ENCODE measurements at places on chromosomes 11 and 22.

DNA sequence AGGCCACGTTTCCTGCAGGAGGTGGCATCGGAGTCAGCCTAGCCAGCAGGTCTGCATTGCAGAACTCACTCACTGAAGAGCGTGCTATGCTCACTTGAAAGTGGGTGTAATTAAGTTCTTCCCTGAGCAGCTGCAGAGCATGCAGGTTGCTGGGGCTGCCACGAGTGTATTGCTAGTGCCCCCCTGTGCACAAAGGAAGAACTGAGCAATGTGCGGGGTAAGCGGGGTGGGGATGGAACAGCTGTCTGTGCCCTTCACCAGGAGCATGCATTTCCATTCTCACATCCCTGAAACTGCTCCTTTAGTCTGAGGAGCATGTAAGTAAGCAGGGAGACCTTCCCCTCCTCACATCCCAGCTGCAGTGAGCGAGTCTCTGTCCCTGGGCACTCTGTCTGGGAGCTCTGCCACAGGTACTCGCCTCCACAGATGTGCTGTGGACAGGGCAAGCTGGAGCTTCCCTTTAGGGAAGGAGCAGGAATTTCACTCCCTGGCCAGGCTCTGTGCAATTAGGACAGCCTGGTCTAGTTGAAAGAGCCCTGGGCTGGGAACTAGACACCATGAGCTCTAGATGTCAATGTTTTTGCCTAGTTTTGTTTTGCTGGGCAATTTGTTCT, 1031.8 kb downstream of the NTM start:
- no peak overlapping the region for H3K27ac ChIP-seq
- no peak overlapping the region for H3K4me3 ChIP-seq
- no peak for DNase-seq
- no peaks in the 10 kb centered on the region for H3K36me3 ChIP-seq
- H3K4me1 ChIP-seq: no peaks in the 10 kb centered on the region

DNA sequence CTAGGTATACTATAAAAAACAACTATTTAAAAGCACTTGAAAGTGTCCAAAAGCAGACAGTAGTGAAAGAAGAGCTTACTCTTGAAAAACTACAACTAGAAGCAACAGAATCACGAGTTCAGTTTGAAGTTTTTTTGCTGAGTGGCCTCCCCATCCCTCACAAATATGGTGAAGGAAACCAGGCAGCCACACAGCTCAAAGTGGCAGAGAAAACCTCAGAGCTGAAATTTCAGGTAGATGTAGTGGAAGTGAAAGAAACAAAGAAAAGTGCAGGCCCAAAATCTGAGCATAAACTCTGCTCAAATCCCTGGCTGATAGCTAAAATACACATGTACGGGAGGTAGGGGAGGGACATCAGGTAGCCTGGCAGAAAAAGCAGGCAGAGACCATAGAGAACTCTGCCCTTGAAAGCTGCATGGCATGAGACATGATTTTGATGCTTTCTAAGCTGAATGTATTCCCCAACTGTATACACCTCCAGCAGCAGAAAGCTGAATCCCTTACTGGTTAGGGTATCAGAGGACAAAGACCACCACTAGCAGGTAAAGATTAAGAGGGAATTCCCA, 12.1 kb downstream of the BTBD10 start:
- no peak overlapping the region for H3K27ac ChIP-seq
- no peaks in the 10 kb centered on the region for H3K27me3 ChIP-seq
- H3K4me3 ChIP-seq: no peak overlapping the region

- no peaks in the 10 kb centered on the region for H3K27me3 ChIP-seq
- no peak overlapping the region for H3K27ac ChIP-seq
- H3K4me1 ChIP-seq: no peaks in the 10 kb centered on the region
- DNase-seq: no peak
- no peak overlapping the region for H3K4me3 ChIP-seq
These were observed 83.1 kb upstream of the GDPD4 start for GRCh38 chr11:77384571-77384970.

- no peaks in the 10 kb centered on the region for H3K27me3 ChIP-seq
- no peak overlapping the region for H3K27ac ChIP-seq
- H3K4me3 ChIP-seq: no peak overlapping the region
- H3K36me3 ChIP-seq: no peaks in the 10 kb centered on the region
These were observed 33.7 kb downstream of the SHISAL1 start for GRCh38 chr22:44279069-44279360.

GRCh38 chr11:128762031-128762430, 68.2 kb downstream of the FLI1 start:
- no peak overlapping the region for H3K4me3 ChIP-seq
- no peak overlapping the region for H3K27ac ChIP-seq
- H3K36me3 ChIP-seq: no peaks in the 10 kb centered on the region
- H3K27me3 ChIP-seq: no peaks in the 10 kb centered on the region
- no peaks in the 10 kb centered on the region for H3K4me1 ChIP-seq
